ENCODE measurements at places on chromosomes 3 and 15. TPM values are rescaled to one million over a fixed set of nuclear protein-coding genes. Genes with fewer than 3 reads are reported as not detected.

Gene ABHD17C
- 4.2 TPM for total RNA-seq

Gene TCTA
- 18.9 TPM for total RNA-seq

Gene EFHB
- total RNA-seq = 0.94 TPM

Gene LZTFL1
- 3.2 TPM for total RNA-seq

Gene ANKUB1
- not detected for total RNA-seq

Gene TPRA1
- 37.1 TPM for total RNA-seq

Gene CA12
- total RNA-seq = 0.46 TPM

DNA sequence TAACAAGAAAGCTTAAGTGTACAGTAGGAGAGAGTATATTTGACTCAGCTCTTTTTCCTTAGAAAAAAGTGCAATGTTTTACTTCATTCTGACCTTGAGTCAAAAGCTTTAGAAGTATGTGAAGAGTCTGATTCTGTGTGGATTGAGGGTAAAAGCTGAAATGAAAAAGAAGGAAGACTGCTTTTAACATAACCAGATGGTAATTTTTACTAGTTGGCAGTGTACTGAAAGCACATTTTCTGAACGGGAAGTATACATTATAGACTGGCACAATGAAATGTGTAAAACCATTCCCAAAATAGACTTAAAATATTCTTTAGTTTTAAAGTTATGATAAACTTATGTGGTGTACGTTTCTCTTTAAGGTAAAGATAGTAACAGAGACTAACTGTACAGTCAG is 197.8 kb upstream of the ZNF717 start:
- DNase-seq = no peak
- no peaks in the 10 kb centered on the region for H3K4me1 ChIP-seq
- H3K27me3 ChIP-seq = no peaks in the 10 kb centered on the region
- no peak overlapping the region for H3K27ac ChIP-seq

- peaks cover 10% of the 10 kb centered on the region for H3K27me3 ChIP-seq
- no peak overlapping the region for H3K4me3 ChIP-seq
- DNase-seq = no peak
- no peaks in the 10 kb centered on the region for H3K4me1 ChIP-seq
Observed at GRCh38 chr3:120263792-120264191, 21.2 kb downstream of the GPR156 start.

DNA sequence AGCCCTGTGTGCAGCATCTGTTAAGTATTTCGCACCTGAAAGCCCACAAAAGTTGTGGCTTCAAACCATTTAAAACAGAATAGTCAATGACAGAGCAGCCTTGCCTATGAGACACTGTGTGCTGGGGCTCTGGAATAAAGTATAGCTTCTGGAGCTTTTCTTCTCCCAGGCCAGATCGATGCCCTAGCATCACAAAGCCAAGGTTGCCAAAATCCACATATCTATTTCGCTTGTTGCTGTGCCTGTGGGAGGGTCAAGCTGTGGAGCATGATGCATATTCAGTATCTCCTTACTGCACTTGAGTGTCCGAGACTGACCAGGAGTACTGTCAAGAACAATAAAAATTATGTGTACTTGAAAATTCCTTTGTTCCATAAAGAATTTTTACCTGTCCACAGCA is 7.6 kb downstream of the PLOD2 start:
- no peaks in the 10 kb centered on the region for H3K4me1 ChIP-seq
- peaks cover 7% of the 10 kb centered on the region for H3K27me3 ChIP-seq
- H3K27ac ChIP-seq = no peak overlapping the region
- no peaks in the 10 kb centered on the region for H3K36me3 ChIP-seq
- H3K4me3 ChIP-seq = no peak overlapping the region

- H3K4me1 ChIP-seq = peaks cover 14% of the 10 kb centered on the region
- peaks cover 4% of the 10 kb centered on the region for H3K36me3 ChIP-seq
Observed at GRCh38 chr3:119681279-119681678, 4.1 kb upstream of the COX17 start.

DNA sequence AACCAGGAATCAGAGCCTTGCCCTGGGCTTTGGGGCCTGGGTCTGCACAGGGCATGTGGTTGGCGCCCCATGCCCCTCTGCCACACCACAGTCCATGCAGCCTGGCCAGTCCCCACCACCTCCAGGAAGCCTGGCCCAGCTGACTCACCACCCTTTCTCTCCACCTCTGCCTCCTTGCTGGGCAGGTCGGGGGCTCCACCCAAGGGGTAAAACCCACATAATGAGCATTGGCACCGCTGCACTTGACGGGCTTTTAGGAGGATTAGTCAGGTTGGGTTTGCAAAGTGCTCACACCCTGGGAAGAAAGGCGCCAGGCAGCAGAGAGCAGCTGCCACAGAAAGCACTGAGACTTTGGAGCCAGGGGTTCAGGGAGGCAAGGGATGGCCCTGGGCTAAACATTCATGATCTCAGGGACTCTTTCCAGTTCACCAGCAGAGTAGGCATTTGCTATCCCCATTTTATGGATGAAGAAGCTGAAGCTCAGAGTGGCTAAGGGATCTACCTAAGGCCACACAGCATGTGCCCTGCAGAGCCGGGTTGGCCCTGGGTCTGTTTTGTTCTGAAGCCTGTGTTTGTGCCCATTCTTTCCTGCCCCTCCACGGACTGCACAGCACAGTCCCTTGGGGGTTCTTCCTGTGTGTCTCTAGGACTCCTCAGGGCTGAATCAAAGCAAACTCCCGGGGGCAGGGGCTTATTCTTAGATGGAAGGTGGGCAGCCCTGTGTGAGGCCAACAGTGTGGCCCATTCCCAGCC is 113.4 kb downstream of the ETFA start:
- H3K4me3 ChIP-seq = no peak overlapping the region
- no peaks in the 10 kb centered on the region for H3K36me3 ChIP-seq
- no peak for DNase-seq
- peaks cover 2% of the 10 kb centered on the region for H3K27me3 ChIP-seq
- no peaks in the 10 kb centered on the region for H3K4me1 ChIP-seq
- H3K27ac ChIP-seq = no peak overlapping the region

DNA sequence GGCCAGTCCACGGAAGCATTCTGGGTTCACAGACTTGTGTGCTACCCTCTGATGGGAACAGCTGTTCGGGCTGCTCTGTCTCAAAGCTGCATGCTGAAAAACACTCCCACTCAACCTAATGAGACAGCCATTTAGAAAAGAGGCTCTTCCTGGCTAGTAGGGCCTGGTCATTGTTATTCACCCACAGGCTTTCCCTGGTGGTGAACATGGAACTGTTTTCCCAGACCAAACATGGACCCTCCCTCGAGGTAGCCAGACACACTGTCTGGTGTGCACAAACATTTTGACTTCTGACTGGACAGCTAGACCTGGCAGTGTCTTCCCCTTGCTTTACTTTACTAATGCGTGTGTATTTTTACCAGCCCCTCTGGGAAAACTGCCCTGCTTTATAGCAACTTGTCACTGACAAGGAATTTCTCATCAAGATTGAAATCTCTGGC is 39.0 kb downstream of the MECOM start:
- no peaks in the 10 kb centered on the region for H3K4me1 ChIP-seq
- DNase-seq = no peak
- H3K4me3 ChIP-seq = no peak overlapping the region
- no peak overlapping the region for H3K27ac ChIP-seq

GRCh38 chr3:179177611-179178010 is 29.5 kb downstream of the PIK3CA start:
- H3K4me3 ChIP-seq = no peak overlapping the region
- peaks cover 23% of the 10 kb centered on the region for H3K4me1 ChIP-seq
- no peak overlapping the region for H3K27ac ChIP-seq
- DNase-seq = no peak
- H3K36me3 ChIP-seq = no peaks in the 10 kb centered on the region

- DNase-seq = no peak
- no peak overlapping the region for H3K27ac ChIP-seq
- H3K4me3 ChIP-seq = no peak overlapping the region
- H3K36me3 ChIP-seq = no peaks in the 10 kb centered on the region
Observed at GRCh38 chr3:117706037-117706436, 996.5 kb downstream of the TUSC7 start.

- no peak overlapping the region for H3K27ac ChIP-seq
- peaks cover 12% of the 10 kb centered on the region for H3K27me3 ChIP-seq
- no peaks in the 10 kb centered on the region for H3K4me1 ChIP-seq
- no peak overlapping the region for H3K4me3 ChIP-seq
- DNase-seq = no peak
Observed at GRCh38 chr15:31605467-31605931, 278.9 kb downstream of the KLF13 start.

GRCh38 chr3:156474560-156475389 is 80.1 kb downstream of the SSR3 start:
- no peak overlapping the region for H3K4me3 ChIP-seq
- peaks cover 57% of the 10 kb centered on the region for H3K27me3 ChIP-seq
- H3K4me1 ChIP-seq = no peaks in the 10 kb centered on the region
- H3K27ac ChIP-seq = no peak overlapping the region
- H3K36me3 ChIP-seq = no peaks in the 10 kb centered on the region

- no peaks in the 10 kb centered on the region for H3K4me1 ChIP-seq
- no peak overlapping the region for H3K27ac ChIP-seq
- no peak for DNase-seq
- no peak overlapping the region for H3K4me3 ChIP-seq
- peaks cover 4% of the 10 kb centered on the region for H3K27me3 ChIP-seq
Observed at GRCh38 chr3:141828890-141829289, 47.6 kb upstream of the ATP1B3 start.

- H3K27me3 ChIP-seq = no peaks in the 10 kb centered on the region
- H3K4me3 ChIP-seq = no peak overlapping the region
- DNase-seq = no peak
- H3K27ac ChIP-seq = no peak overlapping the region
Observed at GRCh38 chr15:101153801-101154656, 97.8 kb downstream of the CHSY1 start.

DNA sequence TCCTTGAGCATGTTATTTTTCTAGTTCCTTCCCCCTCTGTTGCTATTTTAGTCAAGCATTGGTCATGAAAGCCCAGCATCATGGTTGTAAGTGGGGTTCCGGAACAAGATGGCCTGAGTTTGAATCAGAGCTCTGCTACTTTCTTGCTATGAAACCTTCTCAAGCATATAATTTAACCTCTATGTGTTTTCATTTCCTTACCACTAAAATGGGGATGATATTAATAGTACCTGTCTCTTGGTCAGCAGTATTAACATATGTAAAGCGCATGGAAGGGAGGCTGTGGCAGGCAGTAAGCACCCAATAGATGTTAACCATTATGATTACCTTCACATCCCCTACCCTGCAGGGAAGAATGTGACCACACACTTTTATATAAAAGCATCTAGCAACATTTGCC is 14.3 kb upstream of the SPRED1 start:
- H3K27ac ChIP-seq = no peak overlapping the region
- H3K36me3 ChIP-seq = no peaks in the 10 kb centered on the region
- H3K27me3 ChIP-seq = peaks cover 6% of the 10 kb centered on the region

- no peaks in the 10 kb centered on the region for H3K36me3 ChIP-seq
- DNase-seq = no peak
- H3K4me1 ChIP-seq = no peaks in the 10 kb centered on the region
- no peaks in the 10 kb centered on the region for H3K27me3 ChIP-seq
- H3K4me3 ChIP-seq = no peak overlapping the region
Observed at GRCh38 chr3:117722856-117723255, 1013.3 kb downstream of the TUSC7 start.

- no peak overlapping the region for H3K4me3 ChIP-seq
- no peak overlapping the region for H3K27ac ChIP-seq
- H3K36me3 ChIP-seq = no peaks in the 10 kb centered on the region
- peaks cover 3% of the 10 kb centered on the region for H3K27me3 ChIP-seq
Observed at GRCh38 chr15:61489571-61489970, 260.5 kb upstream of the RORA start.

DNA sequence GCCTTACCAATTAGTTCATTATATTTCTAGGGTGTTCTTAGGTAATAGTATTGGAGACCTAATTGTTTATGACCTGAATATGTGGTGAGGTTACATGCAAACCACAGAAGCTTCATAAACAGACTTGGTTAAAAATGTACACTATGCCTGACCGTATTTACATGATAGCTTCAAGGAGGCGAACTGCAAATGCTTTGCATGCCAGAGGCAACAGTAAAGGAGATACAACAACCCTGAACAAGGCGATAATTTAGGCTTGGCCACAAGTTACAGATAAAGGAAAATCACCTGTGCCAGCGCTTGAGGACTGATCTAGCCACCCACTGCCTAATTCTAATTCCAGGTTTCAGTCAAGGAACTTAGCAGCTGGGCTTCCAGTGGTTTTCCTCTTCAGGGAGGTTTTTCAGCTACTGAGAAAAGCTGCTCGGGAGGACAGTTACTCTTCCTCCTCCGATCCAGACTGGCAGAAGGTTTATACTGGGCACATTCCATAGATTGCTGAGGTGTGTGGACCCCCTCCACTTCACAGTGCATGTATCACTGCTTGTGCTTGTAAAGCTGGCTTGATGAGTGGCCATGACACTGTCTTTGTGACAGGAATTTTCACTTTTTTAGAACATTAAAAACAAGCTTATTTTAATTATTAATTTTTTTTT is 95.6 kb downstream of the DHX36 start:
- no peaks in the 10 kb centered on the region for H3K36me3 ChIP-seq
- peaks cover 5% of the 10 kb centered on the region for H3K27me3 ChIP-seq
- H3K4me1 ChIP-seq = no peaks in the 10 kb centered on the region

- no peak overlapping the region for H3K4me3 ChIP-seq
- no peak for DNase-seq
- H3K27ac ChIP-seq = no peak overlapping the region
- H3K4me1 ChIP-seq = no peaks in the 10 kb centered on the region
Observed at GRCh38 chr3:99199021-99199420, 297.5 kb upstream of the DCBLD2 start.

- H3K36me3 ChIP-seq = peaks cover 77% of the 10 kb centered on the region
- DNase-seq = no peak
- no peak overlapping the region for H3K27ac ChIP-seq
- H3K27me3 ChIP-seq = no peaks in the 10 kb centered on the region
- H3K4me3 ChIP-seq = no peak overlapping the region
Observed at GRCh38 chr3:44993471-44994205, 17.6 kb downstream of the EXOSC7 start.

- H3K27me3 ChIP-seq = peaks cover 8% of the 10 kb centered on the region
- H3K27ac ChIP-seq = no peak overlapping the region
- DNase-seq = no peak
- no peaks in the 10 kb centered on the region for H3K36me3 ChIP-seq
- H3K4me1 ChIP-seq = no peaks in the 10 kb centered on the region
- no peak overlapping the region for H3K4me3 ChIP-seq
Observed at GRCh38 chr3:172919297-172919683, 168.8 kb downstream of the ECT2 start.

- H3K27me3 ChIP-seq = no peaks in the 10 kb centered on the region
- H3K4me1 ChIP-seq = no peaks in the 10 kb centered on the region
- no peak overlapping the region for H3K4me3 ChIP-seq
- H3K27ac ChIP-seq = no peak overlapping the region
- peak; percentile 4 for DNase-seq
- no peaks in the 10 kb centered on the region for H3K36me3 ChIP-seq
Observed at GRCh38 chr15:28004143-28005003, 94.7 kb downstream of the OCA2 start.

- no peak overlapping the region for H3K4me3 ChIP-seq
- H3K4me1 ChIP-seq = no peaks in the 10 kb centered on the region
- no peak overlapping the region for H3K27ac ChIP-seq
Observed at GRCh38 chr3:167830007-167830406, 94.5 kb downstream of the SERPINI1 start.

GRCh38 chr3:117955196-117955595 is 1079.5 kb downstream of the IGSF11 start:
- H3K27ac ChIP-seq = no peak overlapping the region
- H3K36me3 ChIP-seq = no peaks in the 10 kb centered on the region
- H3K27me3 ChIP-seq = no peaks in the 10 kb centered on the region

Measured in activated T-helper 2 cell treated with anti-CD3 and anti-CD28 coated beads, Interferon-gamma antibody, Interleukin-2, Interleukin-4, amounts not matched to agents 10 μg/mL and 5 μg/mL and 100 μg/mL, durations not matched to agents 14 hours and 24 hours and 36 hours (primary cell).